ENCODE measurements at places on chromosomes 2 and 18. TPM values are rescaled to one million over a fixed set of nuclear protein-coding genes. Genes with fewer than 3 reads are reported as not detected.

The SERPINB11 gene
- total RNA-seq: not detected

The RNF152 gene
- 2.3 TPM for total RNA-seq

The WDR75 gene
- 34.7 TPM for total RNA-seq

The SLC20A1 gene
- 112 TPM for total RNA-seq

The CHRNG gene
- total RNA-seq: not detected

All from cardiac ventricle fibroblast (primary cell).